Activated B cell treated with CpG ODN at 0.5 μM for 24 hours (primary cell): ENCODE measurements at places on chromosomes 13 and 19. TPM values are rescaled to one million over a fixed set of nuclear protein-coding genes. Genes with fewer than 3 reads are reported as not detected.

The EPS8L1 gene
- 0.38 and 1.0 TPM in 2 replicates for total RNA-seq

GRCh38 chr19:1466018-1466460, 13.0 kb downstream of the C19orf25 start:
- DNase-seq = no peak

The MIDN gene
- total RNA-seq = 64.5 and 68.4 TPM in 2 replicates

DNA sequence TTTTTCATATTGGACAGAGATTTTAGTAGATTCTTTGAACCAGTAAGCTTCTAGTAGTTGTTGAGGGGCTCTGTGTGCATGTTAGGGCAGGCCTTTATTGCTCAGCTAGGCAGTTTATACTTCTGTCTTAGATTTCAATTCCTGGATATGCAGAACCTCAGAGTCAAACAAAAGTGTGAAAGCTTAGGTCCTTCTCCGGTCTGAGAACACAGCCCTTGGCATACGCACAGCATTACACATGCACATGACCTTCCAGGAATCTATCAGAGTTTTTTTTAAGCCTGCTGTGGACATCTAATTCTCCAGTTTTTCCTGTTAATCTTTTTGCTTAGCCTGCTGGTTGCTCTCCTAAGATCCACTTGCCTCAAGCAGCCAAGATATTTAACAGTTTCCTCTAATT, 77.9 kb upstream of the KL start:
- DNase-seq = no peak

DNA sequence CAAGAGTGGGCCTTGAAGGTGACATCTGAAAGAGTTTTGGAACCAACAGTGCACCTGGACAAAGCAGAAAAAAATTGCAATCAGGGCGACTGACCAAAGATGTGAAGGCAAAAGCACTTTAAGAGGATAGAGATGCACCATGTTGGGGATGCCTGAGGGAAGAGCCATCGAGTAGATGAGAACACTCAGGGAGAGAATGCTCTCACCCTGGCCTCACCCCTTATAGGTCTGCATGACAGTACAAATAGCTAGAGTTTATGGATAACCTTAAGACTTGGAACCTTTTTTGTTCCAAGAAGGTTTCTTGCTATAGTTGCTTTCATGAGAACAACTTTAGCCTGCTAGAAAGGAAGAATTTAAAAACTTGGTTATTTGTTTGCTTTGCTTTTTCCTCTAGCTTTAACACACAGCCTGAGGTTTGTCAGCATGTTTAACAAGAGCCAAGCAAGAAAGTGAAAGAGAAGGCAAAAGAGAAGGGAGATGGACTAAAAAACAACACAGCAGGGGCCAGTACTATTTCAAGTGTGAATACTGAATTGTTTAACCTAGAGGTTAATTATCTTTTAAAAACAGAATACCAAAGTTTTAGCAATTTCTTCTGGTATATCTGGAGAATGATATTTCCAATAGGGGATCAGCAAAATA, 418.9 kb downstream of the DIAPH3 start:
- DNase-seq = no peak

GRCh38 chr19:10120538-10121189, 965 bp upstream of the EIF3G start:
- no peak for DNase-seq

GRCh38 chr13:27263438-27263837, 7.2 kb upstream of the RASL11A start:
- no peak for DNase-seq

GRCh38 chr13:70203661-70204229, 95.5 kb upstream of the KLHL1 start:
- no peak for DNase-seq

DNA sequence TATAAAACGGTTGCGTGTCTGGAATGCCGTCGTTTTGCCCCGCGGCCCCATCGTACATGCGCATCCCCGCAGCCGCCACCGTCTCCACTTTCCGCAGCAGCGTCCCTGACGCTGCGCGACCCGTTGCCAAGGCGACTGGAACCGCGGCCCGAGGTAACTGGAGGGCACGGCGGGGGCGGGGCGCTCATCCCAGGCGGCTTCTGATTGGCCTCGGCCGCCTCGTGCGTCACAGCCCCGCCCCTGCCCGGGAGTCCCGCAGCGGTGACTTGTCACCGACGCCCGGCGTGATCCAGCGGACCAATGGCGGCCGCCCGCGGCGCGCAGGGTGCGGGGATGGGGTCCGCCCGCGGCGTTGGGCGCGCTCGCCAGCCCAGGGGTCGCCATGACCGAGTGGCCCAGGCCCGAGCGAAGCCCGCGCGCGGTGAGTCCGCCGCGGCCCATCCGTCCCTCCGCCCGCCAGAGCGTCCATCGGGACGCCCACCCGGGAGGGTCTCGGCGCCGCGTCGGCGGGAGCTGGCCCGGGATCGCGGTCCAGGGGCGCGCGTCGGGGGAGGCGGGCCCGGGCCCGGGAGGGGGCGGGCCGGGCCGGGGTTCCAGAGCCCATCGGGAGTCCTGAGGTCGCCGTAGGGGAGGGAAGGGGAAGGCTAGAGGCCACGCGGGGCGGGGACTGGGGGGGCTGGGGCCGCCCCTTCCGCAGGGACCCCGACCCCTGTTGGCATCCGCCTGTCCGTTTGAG, at the start of gene ZSCAN1:
TSS of gene ZSCAN1 (plus strand) at position 285 of the 736 bp plus-strand sequence. CDS start 3,812 bp downstream, outside the sequence.
- peak; percentile 33 for DNase-seq

GRCh38 chr19:40252395-40252794, 25.9 kb upstream of the CCNP start:
- no peak for DNase-seq

DNA sequence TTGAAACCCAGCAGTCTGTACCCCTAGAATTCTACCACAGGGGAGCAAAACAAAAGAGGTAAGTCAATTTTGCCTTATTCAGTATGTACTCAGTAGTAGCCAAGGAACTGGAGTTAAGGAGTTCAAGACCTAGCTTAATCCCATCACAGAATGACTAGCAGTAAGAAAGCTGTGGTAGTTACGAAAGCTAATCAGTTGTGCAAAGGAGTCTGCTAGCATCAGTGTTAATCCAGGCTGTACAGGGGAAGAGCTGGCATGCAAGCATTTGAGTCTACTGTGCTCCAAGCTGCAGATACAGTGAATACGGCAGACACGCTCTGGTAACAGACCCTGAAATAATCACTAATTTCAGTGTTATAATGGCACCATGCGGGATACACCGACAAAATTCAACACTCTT, 4.7 kb downstream of the DNMT1 start:
- DNase-seq = no peak

- DNase-seq = no peak
Observed at GRCh38 chr19:38658462-38659306, 11.2 kb downstream of the ACTN4 start.

GRCh38 chr19:16661480-16662034, 618 bp downstream of the TMEM38A start:
- DNase-seq = peak; percentile 27

- no peak for DNase-seq
Observed at GRCh38 chr19:6925801-6926751, 38.7 kb downstream of the ADGRE1 start.

The VSTM1 gene
- total RNA-seq = not detected in 2 replicates

The FUT1 gene
- total RNA-seq = not detected in 2 replicates

DNA sequence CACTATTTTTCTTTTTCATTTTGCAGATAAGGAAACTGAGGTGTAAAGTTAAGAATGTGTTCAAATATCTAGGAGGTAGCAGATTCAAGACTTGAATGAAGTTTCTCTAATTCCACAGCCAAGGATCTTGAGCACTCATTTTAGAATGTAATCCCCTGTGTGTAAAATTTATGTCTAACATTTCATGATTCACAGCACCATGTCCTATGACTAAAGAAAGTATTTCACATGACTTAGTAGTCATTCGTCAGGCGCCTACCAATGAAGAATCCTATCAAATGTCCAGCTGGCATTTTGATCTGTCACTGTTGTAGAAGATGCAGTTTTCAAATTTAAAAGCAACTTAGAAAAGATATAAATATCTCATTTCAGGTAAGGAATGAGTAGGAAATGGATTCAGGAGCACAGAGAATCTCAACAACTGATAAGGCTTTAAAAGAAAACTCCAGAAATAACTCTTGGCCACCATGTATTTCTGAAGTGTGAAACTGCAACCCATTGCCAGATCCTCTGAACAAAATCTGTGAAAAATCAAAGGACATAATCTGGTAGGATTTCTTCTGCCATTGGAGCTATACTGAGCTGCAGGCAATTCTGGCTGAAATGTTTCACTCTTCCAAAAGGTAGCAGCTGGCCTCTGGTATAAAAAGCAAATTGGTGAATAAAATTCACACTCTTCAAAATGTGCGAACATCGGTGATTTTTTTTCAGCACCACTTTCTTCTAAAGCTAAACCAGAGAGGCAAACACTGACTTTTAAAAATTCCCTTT, 92.2 kb downstream of the DCLK1 start:
- no peak for DNase-seq

The DPY19L3 gene
- 22.1 and 29.8 TPM in 2 replicates for total RNA-seq

DNA sequence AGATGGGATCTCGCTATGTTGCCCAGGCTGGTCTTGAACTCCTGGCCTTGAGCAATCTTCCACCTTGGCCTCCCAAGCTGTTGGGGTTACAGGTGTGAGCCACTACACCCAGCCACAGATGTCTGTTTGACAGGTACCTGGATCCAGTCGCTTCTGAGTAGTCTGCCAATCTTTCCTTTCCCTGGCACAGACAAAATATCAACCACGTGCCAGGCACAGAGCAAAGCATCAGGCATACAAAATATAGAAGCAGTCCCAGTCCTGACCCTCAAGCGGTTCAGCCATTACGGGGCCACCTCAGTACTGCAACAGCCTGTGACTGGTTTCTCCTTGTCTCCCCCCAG, 3.8 kb downstream of the ELAVL1 start:
- no peak for DNase-seq

- no peak for DNase-seq
Observed at GRCh38 chr19:6213266-6213595, 66.5 kb downstream of the MLLT1 start.

GRCh38 chr13:21913010-21913409, 242.1 kb downstream of the FGF9 start:
- no peak for DNase-seq

DNA sequence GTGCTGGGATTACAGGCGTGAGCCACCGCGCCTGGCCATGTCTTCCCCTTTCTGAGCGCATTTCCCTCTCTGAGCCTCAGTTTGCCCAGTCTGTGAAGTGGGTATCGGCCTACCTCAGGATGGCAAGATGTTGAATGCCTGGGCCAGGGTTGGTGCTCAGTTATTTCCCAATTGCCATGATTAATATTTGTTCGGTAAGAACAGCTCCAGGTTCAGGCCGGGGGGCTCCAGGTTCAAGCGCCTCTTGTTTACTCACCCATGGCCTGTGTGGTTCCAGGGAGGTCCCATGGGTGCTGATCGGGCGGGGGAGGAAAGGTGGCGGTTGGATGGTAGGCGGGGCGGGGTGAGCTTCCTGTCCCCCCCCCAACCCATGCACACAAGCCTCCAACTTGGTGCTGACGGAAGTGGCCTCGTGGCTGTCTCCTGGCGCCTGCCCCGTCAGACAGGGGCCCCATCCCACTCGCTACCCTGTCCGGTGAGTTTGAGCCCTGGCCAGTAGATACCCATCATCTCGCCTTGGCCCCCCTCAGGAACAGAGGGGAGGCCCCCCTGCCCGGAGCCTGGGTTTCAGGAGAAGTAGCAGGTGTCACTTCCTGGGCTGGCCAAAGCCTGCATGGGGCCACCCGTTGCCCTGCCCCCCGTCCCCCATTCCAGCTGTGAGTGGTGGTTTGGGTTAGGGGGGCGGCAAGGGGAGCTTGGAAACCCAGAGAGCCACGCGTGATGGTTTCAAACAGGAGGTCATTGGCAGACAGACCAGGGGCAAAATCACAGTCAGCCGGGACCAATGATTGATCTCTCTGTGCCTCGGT, at the start of gene FCHO1:
TSS of gene FCHO1 (plus strand) at position 375 of the 809 bp plus-strand sequence. CDS start 3,688 bp downstream, outside the sequence.
- DNase-seq = peak; percentile 80

- DNase-seq = no peak
Observed at GRCh38 chr13:71118779-71119364, 748.1 kb downstream of the DACH1 start.

GRCh38 chr13:95480791-95481780, 71.4 kb upstream of the CLDN10 start:
- no peak for DNase-seq

DNA sequence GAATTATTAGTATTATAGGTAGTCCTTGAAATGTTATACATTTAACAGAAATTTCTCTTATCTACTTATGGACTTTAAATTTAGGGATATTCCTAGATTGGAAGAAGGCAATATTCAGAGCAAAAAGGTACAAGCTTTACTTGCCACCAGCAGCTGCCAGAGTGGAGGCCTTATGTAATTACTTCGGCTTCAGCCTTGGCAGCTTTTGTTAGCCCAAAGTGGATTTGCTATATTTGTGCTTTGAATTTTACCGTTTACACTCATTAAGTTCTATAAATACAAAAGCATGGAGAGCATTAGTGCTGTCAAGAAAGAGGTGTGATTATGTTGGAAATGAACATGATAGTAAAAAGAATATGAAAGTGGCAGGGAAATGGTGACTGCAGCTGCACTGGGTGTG, 319.9 kb downstream of the ATP8A2 start:
- DNase-seq = no peak

- peak; percentile 70 for DNase-seq
Observed at GRCh38 chr19:13099073-13099999, 3.3 kb downstream of the LYL1 start.

GRCh38 chr13:76884186-76884906, 1.9 kb downstream of the KCTD12 start:
- no peak for DNase-seq

GRCh38 chr13:99075268-99076191, 97.7 kb upstream of the DOCK9 start:
- no peak for DNase-seq

The NXNL1 gene
- total RNA-seq = not detected in 2 replicates

DNA sequence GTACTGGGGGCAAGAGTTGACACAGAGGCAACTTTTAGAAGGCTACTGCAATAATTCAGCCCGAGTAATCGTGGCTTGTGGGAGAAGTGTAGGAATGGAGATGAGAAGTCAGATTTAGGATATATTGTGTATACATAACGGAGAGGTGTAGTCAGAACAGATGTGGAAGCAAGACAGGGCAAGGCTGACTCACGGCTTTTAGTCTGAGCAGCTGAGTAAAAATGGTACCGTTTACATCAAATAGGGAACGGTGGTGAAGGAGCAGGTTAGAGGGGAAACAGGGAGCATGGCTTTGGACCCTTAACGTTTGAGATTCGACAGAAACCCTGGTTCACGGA, 796 bp upstream of the LSM14A start:
- DNase-seq = no peak

- no peak for DNase-seq
Observed at GRCh38 chr13:52366291-52366690, 39.7 kb downstream of the THSD1 start.

DNA sequence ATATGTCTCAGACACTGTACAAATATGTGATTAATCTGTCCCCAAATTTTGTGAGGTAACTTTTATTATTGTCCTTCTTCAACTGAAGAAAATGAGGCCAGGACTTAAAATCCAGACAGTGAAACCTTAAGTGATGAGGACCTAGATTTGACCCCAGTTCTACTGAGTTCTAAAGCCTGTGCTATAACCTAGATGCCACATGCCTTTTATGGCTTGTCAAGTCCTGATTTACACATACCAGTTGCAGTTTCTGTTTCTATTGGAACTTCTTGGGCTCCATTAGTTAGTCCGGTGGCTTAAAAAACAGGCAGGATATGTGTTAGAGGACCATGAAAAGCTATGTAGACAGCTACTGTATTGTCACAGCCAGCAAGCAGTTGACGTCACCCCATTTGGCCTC, 436.5 kb upstream of the KLHL1 start:
- DNase-seq = no peak
